ENCODE measurements at places on chromosomes 5 and 9.
A peak's percentile ranks its signal among the peaks of the same experiment; 100 is the strongest.

DNA sequence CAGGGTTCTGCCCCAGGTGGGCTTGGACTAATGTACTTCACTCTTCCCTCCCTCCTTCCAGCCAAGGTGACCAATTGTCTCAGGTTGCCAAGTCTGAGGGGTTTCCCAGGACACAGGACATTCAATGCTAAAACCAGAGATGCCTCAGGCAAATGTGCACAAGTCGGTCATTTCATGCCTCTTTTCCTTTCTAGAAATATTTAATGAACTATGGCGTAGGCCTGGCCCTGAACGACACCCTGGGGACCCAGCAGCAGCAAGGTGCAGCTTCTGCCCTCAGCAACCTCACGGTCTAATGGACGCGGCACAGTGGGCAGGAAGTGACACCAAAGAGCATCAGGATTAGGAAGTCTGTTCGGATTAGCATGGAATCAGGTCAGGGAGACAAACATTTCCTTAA is 148.1 kb downstream of the MTX3 start:
- DNase-seq: no peak

DNA sequence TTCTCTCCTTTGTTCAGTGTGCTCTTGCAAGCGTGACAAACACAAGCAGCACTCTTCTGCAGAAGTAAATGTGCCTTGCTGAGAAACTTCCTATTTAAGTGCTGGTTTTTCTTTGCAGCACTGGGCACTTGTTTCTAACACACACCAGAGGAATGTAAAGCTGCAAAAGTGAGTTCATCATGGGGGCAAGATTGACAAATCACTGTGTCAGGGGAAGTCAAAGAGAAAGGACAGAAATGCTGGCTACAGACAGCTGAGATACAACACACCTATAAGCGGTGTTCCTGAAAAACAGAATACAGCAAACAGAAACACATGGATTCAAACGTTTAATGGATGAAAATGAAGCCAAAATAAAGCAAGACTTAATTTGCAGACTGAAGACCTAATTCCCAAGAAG is 19.6 kb downstream of the ROR2 start:
- DNase-seq: no peak

GRCh38 chr9:23447166-23447565 is 378.9 kb downstream of the ELAVL2 start:
- DNase-seq: no peak

GRCh38 chr9:125674981-125675973 is 31.7 kb downstream of the MAPKAP1 start:
- peak; percentile 7 for DNase-seq

DNA sequence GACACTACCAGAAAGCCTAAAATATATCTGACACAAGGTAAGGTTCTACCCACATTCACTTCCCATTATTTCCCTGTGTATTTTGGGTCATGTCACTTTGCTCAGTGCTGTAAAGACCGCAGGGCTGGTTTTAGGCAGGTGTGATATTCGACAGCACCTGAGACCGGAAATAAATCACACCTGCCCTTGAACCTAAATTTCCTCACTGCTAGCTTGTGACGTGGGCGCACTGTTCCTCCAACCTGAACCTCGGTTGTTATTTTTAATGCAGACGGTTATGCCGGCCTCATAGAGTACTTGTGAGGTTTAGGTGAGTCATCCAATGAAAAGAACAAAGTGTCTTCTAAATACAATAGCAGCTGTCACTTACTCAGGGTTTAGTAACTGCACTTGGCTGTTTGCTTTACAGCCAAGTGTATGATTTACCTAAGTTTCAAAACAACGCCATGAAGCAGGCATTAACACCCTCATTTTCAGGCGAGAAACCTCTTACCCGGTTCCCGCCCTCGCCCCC is 20.7 kb upstream of the ZNF782 start:
- DNase-seq: peak; percentile 82

DNA sequence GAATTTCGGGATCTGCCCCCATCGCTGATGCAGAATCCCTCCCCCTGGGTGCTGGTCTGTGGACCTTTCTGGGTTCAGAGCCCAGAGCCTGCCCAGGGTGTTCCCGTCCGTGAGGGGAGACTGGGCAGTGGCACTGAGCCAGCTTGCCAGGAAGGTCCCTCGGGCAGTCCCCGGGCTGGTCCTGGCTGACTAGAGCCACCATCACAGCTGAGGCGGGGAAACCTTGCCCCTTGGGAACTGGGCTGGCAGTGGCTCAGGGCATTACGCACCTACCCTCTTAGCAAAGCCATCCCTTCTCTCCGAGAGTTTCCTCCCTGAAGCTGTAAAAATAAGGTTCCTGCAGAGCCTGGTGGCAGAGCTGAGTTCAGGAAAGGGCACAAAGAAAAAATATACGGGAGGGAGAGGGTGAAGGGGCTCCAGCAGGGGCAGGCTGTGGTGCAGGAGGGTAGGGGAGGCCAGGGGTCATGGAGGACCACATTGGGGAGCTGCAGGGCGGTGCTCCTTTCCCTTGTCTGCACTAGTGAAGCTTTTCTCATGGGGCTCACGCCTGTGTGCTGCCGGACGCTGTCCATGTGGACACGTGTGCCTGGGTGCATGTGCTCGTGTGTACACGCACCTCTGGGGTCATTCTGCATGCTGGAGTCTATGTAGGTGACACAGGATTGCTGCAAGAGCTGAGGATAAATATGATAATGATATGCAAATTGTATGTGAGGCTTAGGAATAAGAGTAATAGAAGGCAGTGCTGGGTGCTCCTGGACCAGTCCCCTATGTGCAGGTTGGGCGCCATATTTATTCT is 118.9 kb downstream of the LHX2 start:
- DNase-seq: no peak

DNA sequence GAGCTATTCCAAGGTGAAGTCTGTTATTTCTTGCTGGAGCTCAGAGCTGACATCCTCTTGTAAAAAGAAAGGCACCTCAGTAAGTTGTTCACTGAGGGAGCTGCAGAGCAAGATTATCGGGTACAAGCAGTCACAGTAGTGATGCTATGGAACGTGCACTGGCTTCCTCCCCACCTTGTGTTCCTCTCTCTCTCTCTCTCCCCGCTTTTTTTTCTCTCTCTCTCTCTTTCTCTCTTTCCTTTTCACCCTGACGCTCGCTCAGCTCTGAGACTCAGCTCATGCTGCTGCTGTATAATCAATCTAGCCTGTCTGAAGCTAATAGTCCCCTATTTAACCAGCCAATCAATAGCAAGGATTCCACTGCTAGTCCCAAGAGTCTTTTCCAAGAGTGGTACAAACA is 587.6 kb upstream of the CDH18 start:
- no peak for DNase-seq

DNA sequence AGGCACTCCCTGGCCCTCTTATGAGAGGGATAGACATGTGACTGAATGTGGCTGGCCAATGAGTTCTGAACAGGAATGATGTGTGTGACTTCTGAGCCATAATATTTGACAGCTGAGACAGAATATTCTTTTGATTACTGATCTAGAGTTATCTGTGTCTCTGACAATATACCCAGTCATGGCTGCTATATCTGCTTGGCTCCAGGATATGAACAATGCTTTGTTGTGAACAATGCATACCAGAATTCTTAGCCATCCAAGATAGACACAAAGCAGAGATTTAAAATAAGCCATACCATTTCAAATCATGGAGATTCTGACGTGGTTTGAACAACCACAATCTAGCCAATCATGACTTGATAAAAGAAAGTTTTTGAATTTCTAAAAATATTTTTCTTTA is 840.3 kb upstream of the SEMA6A start:
- no peak for DNase-seq

DNA sequence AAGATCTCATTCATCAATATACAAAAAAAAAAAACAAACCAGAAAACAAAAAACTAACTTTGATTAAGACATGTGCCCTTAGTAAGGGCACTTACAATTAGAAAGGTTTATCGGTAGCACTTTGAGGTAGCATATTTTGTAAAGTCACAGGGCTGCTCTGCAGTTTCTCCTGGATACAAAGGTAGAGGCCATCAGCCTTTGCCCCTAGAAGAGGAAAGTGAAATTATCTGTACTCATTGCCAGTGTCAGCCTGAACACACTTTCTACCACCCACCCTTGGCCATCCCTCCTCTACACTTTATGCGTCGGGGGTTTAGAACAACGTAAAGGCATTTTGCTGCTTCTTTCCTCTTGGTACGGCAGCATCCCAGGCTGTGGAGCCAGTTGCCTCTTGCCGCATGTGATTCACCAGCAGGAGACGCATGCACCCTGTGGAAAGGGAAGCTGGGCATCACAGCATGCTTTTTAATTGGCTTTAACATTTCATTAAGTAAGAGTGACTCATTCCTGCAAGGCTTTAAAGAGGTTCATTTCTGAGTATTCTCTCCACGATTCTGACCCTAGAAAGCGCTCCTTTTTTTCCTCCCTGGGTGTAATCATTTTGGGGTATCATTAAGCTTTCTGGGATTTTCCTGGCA is 84.6 kb downstream of the CEMIP2 start:
- no peak for DNase-seq

All from NCI-H2029 (cell line).